Smooth muscle cell of the umbilical artery (primary cell): ENCODE measurements at places on chromosomes 3 and 15. TPM values are rescaled to one million over a fixed set of nuclear protein-coding genes. Genes with fewer than 3 reads are reported as not detected.

The ZNF197 gene
- total RNA-seq = 19.4 and 21.1 TPM in 2 replicates

The NEO1 gene
- 88.6 and 109 TPM in 2 replicates for total RNA-seq

The RFC4 gene
- 16.0 and 23.0 TPM in 2 replicates for total RNA-seq

The PIGZ gene
- 2.7 and 3.0 TPM in 2 replicates for total RNA-seq

The CNTN3 gene
- total RNA-seq = 0.97 and 1.2 TPM in 2 replicates

The CADM2 gene
- 0.18 TPM in 1 of 2 replicates, not detected in the other for total RNA-seq

The ST8SIA2 gene
- total RNA-seq = not detected in 2 replicates

The ALDH1L1 gene
- total RNA-seq = not detected in 2 replicates

The CHRFAM7A gene
- under 0.01 TPM in 1 of 2 replicates, not detected in the other for total RNA-seq

The GRK7 gene
- total RNA-seq = 0.05 TPM in 1 of 2 replicates, not detected in the other

The CLDN16 gene
- total RNA-seq = under 0.01 and 0.23 TPM in 2 replicates

The CAMKV gene
- total RNA-seq = not detected in 2 replicates

The XYLB gene
- total RNA-seq = 3.6 and 6.0 TPM in 2 replicates

The REC114 gene
- total RNA-seq = not detected in 2 replicates

The TM4SF18 gene
- total RNA-seq = under 0.01 and 0.46 TPM in 2 replicates

The WDR93 gene
- total RNA-seq = under 0.01 TPM in 1 of 2 replicates, not detected in the other

The STRIT1 gene
- not detected in 2 replicates for total RNA-seq

The POC1A gene
- total RNA-seq = 1.5 and 5.7 TPM in 2 replicates

The DAZL gene
- total RNA-seq = not detected in 2 replicates

The PROK2 gene
- not detected in 2 replicates for total RNA-seq

The ALG1L2 gene
- 0.55 TPM in 1 of 2 replicates, not detected in the other for total RNA-seq

The BOC gene
- total RNA-seq = 1.8 and 2.4 TPM in 2 replicates

The DNAH12 gene
- 0.37 and 0.59 TPM in 2 replicates for total RNA-seq

The CAPN3 gene
- 0.74 and 4.2 TPM in 2 replicates for total RNA-seq

The ITIH3 gene
- 0.30 TPM in 1 of 2 replicates, not detected in the other for total RNA-seq

The ROPN1 gene
- total RNA-seq = not detected in 2 replicates

The ADAM10 gene
- 284 and 315 TPM in 2 replicates for total RNA-seq

The GPR160 gene
- total RNA-seq = 0.23 TPM in 1 of 2 replicates, not detected in the other

The PRR20G gene
- not detected in 2 replicates for total RNA-seq

The DUSP7 gene
- 5.9 and 12.9 TPM in 2 replicates for total RNA-seq

The B2M gene
- total RNA-seq = 1,831 and 2,217 TPM in 2 replicates

The LRRC2 gene
- total RNA-seq = under 0.01 and 0.23 TPM in 2 replicates

The SRGAP3 gene
- 1.5 and 4.9 TPM in 2 replicates for total RNA-seq

The CRTAP gene
- total RNA-seq = 236 and 284 TPM in 2 replicates

The MYZAP gene
- under 0.01 TPM in 1 of 2 replicates, not detected in the other for total RNA-seq

The GPR171 gene
- total RNA-seq = not detected in 2 replicates

The KIF7 gene
- 10.4 and 18.7 TPM in 2 replicates for total RNA-seq

The CD86 gene
- not detected in 2 replicates for total RNA-seq
